ENCODE measurements at places on chromosomes 3 and 15. TPM values are rescaled to one million over a fixed set of nuclear protein-coding genes. Genes with fewer than 3 reads are reported as not detected.

ISLR2 gene
- total RNA-seq: 0.13 TPM

CPNE4 gene
- not detected for total RNA-seq

CD96 gene
- total RNA-seq: 6.9 TPM

CFAP161 gene
- 0.38 TPM for total RNA-seq
